ENCODE measurements at places on chromosomes 11 and 22.
A peak's percentile ranks its signal among the peaks of the same experiment; 100 is the strongest.

- DNase-seq, result no peak
Measured at GRCh38 chr11:105051559-105051958, 6.4 kb upstream of the CARD16 start.

GRCh38 chr11:69869311-69869939, 50.2 kb upstream of the FGF3 start:
- DNase-seq, result no peak

GRCh38 chr11:46315033-46315738, 32.1 kb upstream of the DGKZ start:
- DNase-seq, result peak; percentile 75

DNA sequence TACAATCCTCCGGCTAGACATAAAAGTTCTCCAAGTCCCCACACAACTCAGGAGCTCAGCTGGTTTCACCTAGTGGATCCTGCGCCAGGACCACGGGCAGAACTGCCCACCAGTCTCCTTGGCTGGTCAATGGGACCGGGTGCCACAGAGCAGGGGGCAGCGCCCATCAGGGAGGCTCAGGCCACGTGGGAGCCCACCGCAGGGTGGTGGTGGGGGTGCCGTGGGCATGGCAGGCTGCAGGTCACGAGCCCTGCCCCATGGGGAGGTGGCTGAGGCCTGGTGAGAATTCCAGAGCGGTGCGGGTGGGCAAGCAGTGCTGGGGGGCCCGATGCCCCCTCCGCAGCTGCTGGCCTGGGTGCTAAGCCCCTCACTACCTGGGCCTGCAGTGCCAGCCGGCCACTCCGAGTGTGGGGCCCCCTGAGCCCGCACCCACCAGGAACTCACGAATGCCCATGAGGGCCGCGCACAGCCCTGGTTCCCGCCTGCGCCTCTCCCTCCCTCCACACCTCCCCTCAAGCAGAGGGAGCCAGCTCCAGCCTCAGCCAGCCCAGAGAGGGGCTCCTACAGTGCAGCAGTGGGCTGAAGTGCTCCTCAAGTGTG, 1091.9 kb upstream of the TENM4 start:
- DNase-seq, result no peak

GRCh38 chr11:15770798-15771414, 585.4 kb downstream of the SOX6 start:
- DNase-seq, result peak; percentile 32

GRCh38 chr11:110434952-110435779, 5.4 kb downstream of the FDX1 start:
- no peak for DNase-seq

- no peak for DNase-seq
Measured at GRCh38 chr11:59501931-59502330, 1.4 kb upstream of the OR4D11 start.

DNA sequence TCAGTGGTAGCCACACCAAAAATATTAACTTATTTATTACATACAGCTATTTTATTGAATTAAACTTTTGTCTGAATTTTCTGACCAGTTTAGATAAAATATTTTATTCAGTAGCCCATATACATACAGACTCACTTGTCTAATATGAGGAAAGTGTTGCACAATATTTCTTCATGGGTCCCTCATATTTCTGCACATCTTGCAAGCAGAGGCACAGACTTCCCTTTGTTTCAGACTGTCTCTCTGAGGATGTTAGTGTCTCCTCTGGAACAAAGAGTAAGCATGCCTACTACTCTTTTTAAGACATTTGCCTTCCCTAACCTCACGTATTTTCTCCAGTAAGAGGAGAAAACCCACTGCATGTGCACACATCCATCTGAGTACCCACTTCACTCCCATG, 81.2 kb downstream of the OR5AK2 start:
- no peak for DNase-seq

DNA sequence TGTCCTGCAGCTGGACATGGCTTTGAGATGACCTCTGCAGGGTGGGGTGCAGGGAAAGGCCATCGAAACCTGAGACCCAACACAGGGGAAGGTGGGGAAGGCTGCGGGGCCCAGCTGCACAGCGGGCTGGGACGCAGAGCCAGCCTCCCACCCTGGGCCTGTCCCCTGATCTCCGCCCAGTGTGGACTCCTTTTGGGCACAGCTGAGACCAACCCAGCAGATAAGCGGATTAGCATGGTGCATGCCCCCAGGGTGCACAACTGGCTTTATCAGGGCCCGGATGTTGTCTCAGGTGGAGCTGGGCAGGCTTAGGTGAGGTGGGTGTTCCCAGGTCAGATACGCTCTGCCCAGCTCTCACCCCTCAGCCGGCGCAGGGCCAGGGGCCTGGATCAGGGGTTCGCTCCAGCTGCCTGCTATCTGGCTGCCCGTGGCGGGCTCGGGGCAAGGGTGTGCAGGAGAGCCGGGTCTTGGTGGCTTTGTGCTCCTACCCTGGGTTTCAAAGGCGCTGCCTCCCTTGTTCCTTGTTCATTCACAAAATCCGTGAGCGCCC, 28.1 kb upstream of the MUC5AC start:
- DNase-seq, result no peak

- DNase-seq, result no peak
Measured at GRCh38 chr11:68007498-68008380, 2.4 kb upstream of the ALDH3B1 start.

GRCh38 chr11:123406441-123407129, 23.5 kb upstream of the GRAMD1B start:
- no peak for DNase-seq

GRCh38 chr22:22357024-22357883, 112.7 kb downstream of the VPREB1 start:
- peak; percentile 82 for DNase-seq

GRCh38 chr11:62724171-62724570, 3.1 kb downstream of the HNRNPUL2 start:
- DNase-seq, result no peak

DNA sequence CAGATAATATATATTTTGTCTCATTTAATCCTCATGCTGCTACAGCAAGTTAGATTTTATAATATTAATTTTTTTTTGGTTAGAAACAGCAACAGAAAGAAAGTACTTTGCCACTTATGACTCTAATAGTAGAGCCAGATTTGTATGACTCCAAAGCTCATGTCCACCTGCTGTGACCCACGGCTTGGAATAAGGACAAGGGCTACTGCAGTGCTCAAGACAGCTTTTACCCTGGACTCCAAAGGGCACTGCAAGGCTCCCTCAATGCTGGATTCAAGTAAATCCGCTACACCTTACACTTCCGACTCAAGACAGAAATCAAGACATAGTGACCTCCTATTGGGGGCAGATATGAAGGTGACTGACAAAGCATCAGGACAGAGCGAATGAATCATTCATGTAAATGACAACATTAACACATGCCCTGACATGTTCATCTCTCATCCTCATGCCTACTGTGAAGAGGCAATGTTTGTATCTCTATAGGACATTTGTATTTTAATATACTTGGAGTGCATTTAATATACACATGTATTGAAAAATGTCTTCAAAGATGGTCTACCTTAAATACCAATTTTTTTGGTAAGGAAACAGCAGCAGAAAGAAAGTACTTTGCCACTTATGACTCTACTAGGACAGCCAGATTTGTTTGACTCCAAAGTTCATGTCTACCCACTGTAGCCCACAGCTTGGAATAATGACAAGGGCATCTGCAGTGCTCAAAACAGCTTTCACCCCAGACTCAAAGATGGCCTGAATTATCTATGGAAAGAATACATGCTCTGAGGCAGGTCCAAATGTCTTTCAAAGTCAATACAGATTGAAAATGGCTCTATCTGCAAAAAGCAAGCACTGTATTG, 375.6 kb upstream of the CCDC90B start:
- DNase-seq, result no peak

DNA sequence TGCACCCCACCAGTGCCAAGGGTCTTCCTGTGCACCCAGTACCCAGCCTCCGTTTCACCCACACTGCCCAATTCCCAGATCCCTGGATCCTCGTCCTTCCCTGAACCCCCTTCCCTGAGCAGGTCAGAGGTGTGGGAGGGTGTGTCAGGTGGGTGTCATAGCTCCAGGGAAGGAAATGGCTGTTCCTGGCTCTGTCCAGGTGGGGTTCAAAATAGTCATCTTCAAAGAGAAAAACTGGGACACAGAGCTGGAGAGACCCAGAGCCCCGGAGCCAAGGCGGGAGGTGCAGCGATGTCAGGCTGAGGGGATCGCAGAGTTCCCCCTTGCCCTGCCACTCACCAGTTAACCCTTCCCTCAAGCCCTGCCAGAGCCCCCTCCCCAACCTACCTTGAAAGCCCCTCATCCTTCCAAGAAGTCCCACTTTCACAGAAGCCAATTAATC, 698 bp downstream of the C1QTNF4 start:
- DNase-seq, result no peak

GRCh38 chr22:41969110-41969646, at the start of gene SEPTIN3:
Gene SEPTIN3, plus strand, starts transcription at chr22:41969443. Its CDS starts 2,050 bp downstream, at chr22:41971493.
- no peak for DNase-seq

DNA sequence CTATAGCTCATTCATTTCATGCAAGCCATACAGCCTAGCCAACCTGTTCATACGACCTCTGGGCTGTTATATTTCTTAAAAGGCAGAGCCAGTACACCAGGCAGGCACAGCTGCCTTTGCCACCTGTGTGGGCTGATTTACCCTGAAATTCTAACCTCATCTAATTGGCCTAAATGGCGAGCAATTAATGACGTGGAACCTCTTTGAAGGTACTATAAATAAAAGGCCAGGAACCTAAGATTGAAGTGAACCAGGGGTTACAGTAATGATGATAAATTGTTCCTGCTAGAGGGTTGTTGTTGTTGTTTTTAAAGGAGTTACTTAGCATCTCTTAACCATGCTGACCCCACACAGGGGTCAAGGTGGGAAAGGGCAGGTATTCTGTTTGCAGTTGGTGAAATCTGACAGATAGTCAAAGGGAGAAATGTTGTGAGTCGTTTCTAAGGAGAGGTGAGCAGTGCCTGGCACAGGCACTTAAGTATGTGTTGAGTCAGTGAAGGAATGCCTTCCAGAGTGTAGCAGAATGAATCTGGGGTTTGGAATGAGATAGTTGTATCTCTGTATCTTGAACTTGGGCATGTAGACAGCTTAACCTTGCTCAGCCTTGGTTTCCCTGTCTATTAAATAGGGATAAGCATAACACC, 213.5 kb upstream of the NAV2 start:
- DNase-seq, result no peak

- DNase-seq, result no peak
Measured at GRCh38 chr11:102615077-102615893, 9.8 kb downstream of the MMP20 start.

- no peak for DNase-seq
Measured at GRCh38 chr22:41526830-41527799, 17.2 kb downstream of the POLR3H start.

DNA sequence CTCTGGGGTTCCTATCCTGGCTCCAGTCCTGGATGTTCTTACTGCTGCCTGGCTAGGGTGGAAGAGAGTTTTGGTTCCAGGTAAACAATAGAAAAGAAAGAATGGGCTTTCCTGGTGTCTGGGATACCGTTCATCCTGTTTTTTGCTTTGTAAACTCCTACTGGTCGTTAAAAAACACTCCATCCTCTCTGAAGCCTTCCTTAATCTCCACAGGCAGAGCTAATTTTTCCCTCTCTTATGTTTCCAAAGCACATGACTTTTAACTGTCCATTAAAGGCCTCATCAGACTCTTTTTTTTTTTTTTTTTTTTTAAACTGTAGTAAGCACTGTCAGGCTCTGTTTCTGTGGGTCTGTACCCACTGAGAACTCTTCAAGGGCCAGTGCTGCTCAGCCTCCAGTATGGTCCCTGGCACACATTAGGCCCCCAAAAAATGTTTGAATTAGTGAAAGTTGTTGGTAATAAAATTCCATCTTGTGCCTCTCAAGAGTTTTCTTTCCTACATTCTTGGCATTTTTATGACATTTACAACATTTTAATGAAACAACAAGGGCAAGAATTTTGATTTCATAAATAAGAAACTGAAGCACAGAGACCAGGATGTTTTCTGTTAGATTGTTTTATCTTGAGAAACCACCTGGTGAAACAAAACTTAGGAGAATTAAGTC, 104.2 kb downstream of the TEAD1 start:
- DNase-seq, result no peak

GRCh38 chr22:43094551-43094950, 5.4 kb upstream of the TTLL1 start:
- no peak for DNase-seq

DNA sequence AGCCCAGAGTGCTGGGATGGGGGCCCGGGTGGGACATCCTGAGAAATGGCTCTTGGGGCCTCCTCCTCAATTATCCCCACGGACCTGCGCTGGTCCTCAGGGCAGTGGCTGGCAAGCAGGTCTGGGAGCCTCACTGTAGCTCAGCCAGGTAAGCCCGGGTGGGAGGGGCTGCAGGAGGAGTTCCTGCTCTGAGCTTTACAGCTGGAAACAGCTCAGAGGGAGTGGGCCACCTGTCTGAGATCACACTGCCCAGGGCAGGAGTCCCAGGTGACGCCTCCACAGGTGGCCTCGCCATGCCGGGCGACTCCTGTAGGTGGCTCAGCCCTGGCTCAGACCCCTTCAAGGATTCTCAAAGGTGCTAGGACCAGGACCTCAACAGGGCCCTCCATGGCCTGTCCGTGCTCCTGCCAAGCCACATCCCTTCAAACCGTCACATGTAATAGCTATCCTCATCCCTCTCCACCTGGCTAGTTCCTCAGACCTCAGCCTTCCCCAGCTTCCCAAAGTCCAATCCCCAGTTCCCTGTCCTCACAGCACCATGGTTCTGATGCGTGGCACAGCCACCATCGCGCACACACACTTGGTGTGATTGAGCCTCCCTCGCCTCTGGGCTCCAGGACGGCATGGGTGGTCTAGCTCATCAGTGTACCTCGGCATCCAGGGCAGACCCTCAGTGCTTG, 3.6 kb upstream of the TSSK2 start:
- no peak for DNase-seq

- DNase-seq, result no peak
Measured at GRCh38 chr11:117091753-117092477, 6.3 kb downstream of the SIK3 start.

DNA sequence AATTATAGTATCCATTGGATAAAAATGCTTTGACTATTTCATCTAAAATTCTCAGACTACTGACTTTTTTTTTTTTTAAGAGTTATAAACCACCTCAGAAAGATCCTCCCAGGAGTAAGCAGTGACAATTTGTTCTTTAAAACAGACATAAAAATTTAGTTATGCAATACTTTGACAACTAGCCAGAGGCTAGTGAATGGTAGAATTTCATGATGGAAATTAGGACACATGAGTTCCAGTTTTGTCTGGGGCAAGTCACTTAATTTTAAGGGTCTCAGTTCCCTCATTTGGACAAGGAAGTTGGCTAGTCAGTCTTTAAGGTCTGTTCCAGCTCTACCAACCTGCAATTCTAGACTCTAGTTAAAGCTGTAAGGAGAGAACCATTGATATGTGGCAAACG, 2.9 kb downstream of the IL18 start:
- DNase-seq, result peak; percentile 32

GRCh38 chr11:102936864-102937509, 18.5 kb downstream of the MMP13 start:
- DNase-seq, result no peak

DNA sequence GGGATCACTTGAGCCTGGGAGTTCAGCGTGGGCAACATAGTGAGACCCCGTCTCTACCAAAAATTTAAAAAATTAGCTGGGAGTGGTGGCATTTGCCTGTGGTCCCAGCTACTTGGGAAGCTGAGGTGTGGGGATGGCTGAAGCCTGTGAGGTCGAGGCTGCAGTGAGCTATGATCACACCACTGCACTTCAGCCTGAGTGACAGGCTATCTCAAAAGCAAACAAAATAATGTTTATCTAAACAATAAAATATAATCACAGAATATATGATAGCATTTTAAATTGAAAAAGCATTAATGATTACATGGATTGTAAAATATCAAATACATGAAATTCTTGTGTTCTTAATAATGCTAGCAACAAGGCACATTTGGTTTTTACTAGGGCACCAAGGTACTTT, 2.7 kb downstream of the BEST1 start:
- DNase-seq, result no peak
